ENCODE measurements at places on chromosomes 6 and 20. TPM values are rescaled to one million over a fixed set of nuclear protein-coding genes. Genes with fewer than 3 reads are reported as not detected.

ADAM33 gene
- total RNA-seq = 0.10 TPM

C2 gene
- total RNA-seq = not detected

RIPOR3 gene
- total RNA-seq = 0.35 TPM

DNA sequence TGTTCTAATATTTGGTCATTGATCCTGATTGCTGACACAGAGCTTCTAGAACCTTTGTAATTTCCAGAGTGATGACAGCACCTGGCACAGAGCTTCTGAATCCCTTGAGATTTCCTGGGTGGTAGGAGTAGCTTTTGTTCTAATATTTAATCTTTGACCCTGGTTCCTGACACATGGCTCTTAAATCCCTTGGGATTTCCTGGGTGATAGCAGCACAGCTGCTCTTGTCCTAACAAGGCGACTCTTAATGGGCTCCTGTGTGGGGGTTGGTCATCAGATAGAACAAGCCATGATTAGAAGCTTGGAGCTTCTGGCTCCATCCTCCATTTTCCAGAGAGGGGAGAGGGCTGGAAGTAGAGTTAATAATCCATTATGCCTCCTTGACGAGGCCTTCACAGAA, 18.4 kb downstream of the GMPR start:
- no peak for DNase-seq

DNA sequence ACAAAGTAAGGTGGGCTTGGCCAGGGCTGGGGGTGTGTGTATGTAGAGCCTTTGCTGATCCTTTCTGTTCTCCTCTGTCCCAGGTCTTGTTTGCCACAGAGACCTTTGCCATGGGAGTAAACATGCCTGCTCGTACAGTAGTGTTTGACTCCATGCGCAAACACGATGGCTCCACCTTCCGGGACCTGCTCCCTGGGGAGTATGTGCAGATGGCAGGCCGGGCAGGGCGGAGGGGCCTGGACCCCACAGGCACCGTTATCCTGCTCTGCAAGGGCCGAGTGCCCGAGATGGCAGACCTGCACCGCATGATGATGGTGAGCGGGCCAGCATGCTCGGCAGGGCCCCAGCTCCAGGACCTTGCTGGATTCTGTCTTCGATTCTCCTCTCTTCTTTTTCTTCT, 6.2 kb downstream of the DXO start:
- DNase-seq = no peak

GRCh38 chr6:141541581-141542324, 591.0 kb upstream of the GJE1 start:
- no peak for DNase-seq

GRCh38 chr6:21046276-21046675, 512.0 kb downstream of the CDKAL1 start:
- DNase-seq = peak; percentile 93

- DNase-seq = no peak
Observed at GRCh38 chr6:117205876-117206275, 59.5 kb upstream of the VGLL2 start.

DNA sequence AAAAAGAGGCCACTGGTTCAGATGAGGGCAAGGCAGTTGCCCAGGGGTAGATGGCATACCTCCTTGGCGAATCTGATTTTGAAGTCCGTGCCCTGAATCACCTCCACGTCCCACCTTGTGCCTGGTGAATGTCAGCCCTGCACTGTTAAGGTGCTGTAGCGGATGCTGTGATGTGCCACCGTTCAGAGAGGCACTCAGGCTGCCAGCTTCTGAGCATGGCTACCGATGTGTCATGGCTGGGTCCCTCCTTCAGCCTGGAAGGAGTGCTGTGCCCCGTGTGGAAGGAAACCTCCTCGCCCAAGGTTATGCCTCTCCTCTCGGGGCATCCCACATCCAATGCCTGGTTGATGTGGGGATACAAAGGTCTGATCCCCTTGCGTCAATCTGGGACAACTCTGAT, 43.6 kb downstream of the UST start:
- no peak for DNase-seq
